Naive thymus-derived CD4-positive, alpha-beta T cell (primary cell): ENCODE measurements at places on chromosomes 1 and 21.
A peak's percentile ranks its signal among the peaks of the same experiment; 100 is the strongest.

DNA sequence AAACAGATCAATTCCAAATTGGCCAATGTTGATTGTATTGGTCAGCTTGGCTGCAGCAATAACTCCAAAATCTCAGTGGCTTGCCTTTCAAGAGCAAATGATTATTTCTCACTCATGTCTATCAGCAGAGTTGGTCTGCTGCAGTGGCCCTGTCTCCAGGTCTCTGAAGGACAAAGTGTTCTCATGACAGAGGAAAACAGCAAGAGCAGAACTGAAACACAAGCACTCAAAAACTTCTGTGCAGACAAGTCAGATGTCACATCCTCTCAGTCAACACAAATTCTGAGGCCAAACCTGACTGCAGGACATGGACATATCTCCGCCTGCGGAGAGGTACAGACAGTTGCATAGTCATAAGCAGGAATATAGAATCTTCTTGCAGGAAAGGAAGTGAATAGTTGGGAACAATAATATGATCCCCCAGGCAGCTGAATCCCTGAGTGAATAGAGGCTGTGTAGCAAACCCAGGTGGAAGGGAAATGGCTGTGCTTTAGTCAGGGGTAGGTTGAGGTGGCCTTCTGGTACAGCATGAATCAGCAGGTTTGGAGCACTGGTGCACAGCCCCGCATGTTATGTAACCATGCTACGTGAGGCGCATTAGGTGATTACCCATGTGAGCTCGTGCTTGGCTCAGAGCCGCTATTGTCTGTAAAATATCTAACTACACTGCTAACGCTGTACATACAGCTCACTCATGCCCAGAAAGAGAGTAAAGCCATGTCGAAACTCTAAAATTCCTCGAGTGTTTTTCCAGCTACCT is 17.1 kb upstream of the UBE2U start:
- no peak for DNase-seq

DNA sequence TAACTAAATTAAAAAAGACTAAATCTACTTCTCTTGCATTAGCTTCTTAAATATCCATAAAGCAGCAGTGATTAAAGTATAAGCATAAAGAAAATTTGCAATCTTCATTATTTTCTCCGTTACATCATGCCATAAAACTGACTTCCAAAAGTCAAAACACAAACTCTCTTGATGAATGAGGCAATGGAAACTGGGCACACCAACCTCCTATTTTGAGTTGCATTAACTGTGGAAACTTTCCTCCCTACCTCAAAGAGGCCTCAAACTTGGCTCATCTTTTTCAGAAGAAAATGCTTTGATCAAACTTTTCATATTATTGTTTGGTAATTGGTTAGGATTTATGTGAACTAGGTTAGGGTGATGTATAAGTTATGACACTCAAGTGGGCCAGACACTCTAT is 4.1 kb upstream of the BTG3 start:
- no peak for DNase-seq

- no peak for DNase-seq
Measured at GRCh38 chr1:209616366-209617046, 33.0 kb downstream of the CAMK1G start.

- no peak for DNase-seq
Measured at GRCh38 chr1:53144201-53144600, 1.8 kb upstream of the SLC1A7 start.

GRCh38 chr1:179547021-179547535 is 28.7 kb downstream of the NPHS2 start:
- no peak for DNase-seq

DNA sequence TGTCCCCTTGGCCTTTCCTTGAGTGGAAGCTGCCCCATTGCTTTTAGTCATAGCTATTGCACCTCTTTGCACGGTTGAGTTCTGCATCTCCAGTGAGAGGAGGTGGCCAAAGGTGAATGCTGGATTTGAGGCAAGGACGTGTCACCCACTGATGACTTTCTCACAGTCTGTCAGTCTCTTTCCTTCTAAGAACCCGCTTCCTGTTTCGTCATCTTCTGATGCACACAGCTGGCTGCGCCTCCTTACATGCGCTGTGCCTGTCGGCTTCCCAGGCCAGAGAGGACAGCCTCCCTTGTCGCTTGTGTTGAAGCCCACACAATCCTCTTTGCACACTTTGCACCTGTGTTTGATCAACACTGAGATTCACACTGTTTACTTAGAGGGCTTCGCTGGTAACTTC is 41.8 kb upstream of the PWP2 start:
- DNase-seq = peak; percentile 61

- no peak for DNase-seq
Measured at GRCh38 chr1:150887018-150887417, at the start of gene CTXND2. Gene CTXND2, plus strand, starts transcription at chr1:150887136. Its CDS starts 25,179 bp downstream, at chr1:150912315.

DNA sequence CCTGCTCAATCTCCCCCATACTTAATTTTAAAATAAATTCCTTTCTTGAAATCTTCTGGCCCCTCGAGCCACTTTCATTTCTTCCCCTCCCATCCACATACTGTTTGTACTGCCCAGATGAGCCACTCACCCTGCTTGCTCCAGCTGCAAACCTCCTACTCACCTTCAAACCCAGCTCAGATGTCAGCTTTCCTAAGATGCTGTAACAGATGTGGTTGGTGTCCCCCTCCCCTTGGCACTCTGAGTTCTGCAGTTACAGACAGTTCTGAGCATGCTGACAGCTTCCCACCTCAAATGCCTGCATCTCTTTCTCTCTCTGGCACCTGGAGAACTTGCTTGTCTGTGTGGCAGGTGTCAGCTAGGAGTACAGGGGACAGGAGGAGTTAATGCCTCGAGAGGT is 106.7 kb downstream of the PTPRU start:
- no peak for DNase-seq

GRCh38 chr1:63784489-63785390 is 10.9 kb downstream of the ROR1 start:
- DNase-seq = no peak

GRCh38 chr1:150532860-150533259 is 16.3 kb upstream of the ADAMTSL4 start:
- DNase-seq = no peak

- DNase-seq = no peak
Measured at GRCh38 chr1:41535276-41535675, 50.8 kb upstream of the EDN2 start.

GRCh38 chr1:243246916-243247315 is 8.2 kb downstream of the CEP170 start:
- no peak for DNase-seq

DNA sequence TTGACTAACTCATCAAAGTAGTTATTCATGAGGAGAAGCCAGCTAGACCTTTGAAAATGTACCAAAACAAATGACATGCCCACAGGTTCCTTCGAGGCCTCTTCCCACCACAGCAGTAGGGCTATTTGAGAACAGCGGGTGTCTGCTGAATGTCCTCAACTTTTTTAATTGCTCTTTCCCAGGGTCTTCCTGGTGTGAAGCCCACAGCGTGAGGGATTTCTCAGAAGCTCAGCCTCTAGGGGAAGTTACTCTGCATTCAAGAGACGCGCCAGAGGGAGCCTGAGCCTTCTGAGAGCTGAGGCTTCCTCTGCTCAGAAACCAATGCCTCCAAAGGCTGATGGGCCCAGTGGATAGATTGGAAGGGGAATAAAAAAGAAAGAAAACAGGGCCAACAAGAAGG is 153.6 kb downstream of the OLFM3 start:
- no peak for DNase-seq

- no peak for DNase-seq
Measured at GRCh38 chr1:29415156-29415830, 179.0 kb downstream of the PTPRU start.

DNA sequence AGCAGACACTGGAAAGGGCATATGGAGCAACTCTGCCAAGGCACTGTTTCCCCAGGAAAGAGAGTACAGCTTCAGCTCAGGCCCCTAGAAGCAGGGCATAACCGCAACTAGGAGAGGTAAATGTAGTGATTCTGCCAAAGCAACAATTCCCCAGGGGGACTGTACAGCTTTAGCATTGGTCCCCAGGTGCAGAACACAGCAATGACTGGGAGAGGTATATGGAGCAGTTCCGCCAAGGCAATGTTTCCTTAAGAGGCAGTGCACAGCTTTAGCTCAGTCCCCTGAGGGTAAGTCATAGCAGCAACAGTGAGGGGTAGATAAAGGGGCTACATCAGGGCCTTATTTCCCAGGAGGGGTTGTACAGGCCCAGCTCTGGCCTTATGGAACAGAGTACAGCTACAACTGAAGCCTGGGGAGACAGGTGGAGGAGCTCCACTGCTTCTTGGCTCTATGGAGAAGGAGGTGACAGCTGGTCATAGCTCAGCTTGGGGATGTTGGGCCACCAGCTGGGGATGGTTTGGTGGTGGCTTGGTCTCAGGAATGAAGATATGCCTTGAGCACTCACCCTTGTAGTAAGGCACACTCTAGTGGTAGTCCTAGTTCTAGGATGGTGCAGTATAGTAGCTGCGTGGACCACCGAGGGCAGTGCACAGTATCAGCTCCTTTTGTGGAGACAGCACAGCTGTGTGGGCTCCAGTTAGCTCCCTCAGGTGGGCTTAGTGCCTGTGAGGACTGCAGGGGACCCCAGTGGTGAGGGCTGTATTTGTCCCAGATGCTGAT is 582.7 kb downstream of the PTPRC start:
- no peak for DNase-seq

- no peak for DNase-seq
Measured at GRCh38 chr1:61187352-61188086, 105.2 kb downstream of the NFIA start.

- no peak for DNase-seq
Measured at GRCh38 chr21:38422082-38422481, 76.2 kb downstream of the ERG start.

DNA sequence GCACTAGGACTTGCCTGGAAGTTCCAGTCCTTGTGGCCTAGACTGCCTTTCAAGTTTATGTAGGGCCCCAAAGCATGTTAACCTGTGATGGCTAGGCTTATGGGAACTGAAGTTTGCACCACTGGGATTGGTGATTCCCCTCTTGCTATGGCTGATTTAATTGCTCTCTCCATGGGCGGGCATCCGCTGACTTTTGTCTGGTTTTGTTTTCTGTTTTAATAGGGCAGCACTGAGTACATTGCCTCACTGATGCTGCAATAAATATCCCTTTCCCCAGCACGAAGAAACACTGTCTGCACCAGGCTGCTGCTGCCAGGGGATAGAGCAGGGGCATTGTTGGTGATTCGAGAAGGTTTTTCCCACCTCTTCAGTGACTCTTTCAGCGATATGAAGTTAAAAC is 73.3 kb upstream of the PDE4B start:
- no peak for DNase-seq

DNA sequence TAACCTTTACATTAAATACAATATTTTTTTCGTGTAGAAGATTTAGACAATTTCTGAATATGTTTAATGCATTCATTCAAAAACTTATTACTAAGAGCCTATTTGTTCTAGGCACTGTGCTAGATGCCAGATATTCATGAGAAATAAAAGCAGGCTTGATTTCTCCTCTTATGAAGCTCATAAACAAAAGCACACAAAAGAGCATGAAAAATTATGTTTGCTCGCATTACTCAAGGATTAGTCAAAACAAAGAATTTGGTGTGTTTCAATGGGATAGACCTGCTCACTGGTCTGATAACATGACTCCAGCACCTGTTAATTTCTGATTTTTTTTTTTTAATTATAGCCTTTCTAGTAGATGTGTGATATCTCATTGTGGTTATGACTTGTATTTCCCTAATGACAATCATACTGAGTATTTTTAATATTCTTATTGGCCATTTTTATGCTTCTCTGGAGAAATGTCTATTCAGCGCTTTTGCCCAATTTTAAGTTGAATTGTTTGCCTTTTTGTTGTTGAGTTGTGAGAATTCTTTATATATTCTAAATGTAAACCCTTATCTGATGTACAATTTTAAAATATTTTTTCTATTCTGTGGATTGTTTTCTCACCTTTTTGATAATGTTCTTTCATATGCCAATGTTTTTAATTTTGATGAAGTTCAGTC is 382.3 kb upstream of the ADGRL4 start:
- DNase-seq = no peak

- no peak for DNase-seq
Measured at GRCh38 chr1:115129071-115129640, 39.9 kb upstream of the TSPAN2 start.

DNA sequence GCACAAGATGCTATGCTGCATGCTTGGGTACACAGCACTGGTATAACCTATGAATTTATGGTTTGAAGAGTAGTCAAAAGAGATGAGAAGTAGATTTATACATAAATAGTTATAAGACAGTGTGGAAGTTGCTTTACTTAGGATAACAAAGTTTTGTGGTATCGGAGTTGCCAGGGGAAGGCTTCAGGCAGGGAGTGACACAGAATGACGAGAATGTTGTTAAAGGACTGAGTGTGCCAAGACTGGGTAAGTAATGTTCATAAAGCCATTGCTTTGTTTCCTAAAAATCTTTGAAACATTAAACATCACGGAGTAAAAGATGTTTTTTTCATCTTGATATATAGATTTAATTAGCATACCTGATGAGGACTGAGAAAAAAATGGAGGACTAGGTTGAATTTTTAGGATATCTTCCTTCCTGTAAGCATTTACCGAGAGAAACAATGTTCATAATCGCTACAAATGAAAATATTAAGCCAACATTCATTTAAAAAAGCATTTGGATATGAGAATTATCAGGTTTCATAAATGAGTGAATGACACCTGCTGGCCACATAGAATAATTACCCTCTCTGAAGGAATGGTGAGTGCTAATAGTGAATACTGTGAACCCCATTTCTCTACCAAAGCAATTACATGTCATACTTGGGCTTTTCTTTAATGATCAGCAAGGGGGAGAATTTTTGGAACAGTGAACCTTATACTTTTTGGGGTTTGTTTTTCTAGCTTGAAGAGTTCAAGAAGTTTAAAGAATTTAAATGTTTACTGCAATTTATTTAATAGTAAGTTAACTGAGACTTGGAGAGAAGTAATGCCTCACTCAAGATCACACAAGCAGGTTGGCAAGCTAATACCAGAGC is 28.4 kb downstream of the EXTL2 start:
- DNase-seq = peak; percentile 18

- no peak for DNase-seq
Measured at GRCh38 chr1:3879099-3879498, 21.0 kb downstream of the C1orf174 start.

DNA sequence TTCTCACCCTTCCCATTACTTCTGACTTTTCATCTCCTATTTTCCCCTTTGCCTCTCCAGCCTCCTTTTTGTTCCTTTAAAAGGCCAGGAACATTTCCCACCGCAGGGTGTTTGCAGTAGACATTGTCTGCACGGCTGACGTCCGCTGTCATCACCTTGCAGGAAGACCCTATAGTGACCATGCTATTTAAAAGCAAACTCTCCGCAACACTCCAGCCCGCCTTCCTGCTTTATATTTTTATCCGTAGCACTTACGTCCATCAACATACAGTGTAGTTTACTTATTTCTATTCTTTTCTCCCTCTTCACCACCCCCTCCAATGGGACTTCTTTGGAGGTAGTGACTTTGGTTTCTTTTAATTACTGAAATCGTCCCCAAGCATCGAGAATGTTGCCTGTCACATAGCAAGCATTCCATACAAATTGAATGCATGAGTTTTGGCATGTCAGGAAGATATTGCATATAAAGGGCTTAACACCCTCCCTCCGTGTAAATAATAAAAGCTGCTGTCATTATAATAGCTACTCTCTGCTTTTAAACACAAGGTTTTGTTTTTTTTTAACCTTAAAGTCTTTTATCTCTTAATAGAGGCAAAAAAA is 19.8 kb downstream of the SLC25A33 start:
- DNase-seq = no peak

- no peak for DNase-seq
Measured at GRCh38 chr1:114328361-114328904, 174.8 kb upstream of the SYT6 start.

- no peak for DNase-seq
Measured at GRCh38 chr1:238329671-238330070, 438.9 kb upstream of the ZP4 start.

- DNase-seq = no peak
Measured at GRCh38 chr1:78687914-78688313, 38.3 kb downstream of the IFI44 start.
